Omental fat pad (tissue), 4 donors: ENCODE measurements at places on chromosomes 4 and X.

DNA sequence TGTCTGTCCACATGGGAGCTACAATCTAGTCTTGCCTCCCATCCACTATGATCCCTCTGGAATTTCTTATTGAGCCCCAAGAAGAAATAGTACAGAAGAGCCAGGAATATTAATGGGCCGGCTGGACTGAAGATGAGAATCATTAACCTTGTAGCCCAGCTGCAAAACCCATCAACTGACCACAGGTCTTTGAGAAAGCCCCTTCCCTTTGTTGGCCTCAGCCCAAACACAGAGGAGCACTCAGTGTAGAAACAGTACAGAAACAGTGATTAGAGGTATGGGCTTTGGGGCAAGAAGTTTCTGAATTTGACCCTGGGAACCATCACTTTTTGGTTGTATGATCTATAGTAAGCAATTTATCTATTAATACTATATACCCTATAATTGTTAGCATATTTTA lies 76.8 kb upstream of the RAB40AL start:
- DNase-seq: no peak

GRCh38 chr4:62952366-62952765 lies 1456.9 kb downstream of the TECRL start:
- no peak for DNase-seq

DNA sequence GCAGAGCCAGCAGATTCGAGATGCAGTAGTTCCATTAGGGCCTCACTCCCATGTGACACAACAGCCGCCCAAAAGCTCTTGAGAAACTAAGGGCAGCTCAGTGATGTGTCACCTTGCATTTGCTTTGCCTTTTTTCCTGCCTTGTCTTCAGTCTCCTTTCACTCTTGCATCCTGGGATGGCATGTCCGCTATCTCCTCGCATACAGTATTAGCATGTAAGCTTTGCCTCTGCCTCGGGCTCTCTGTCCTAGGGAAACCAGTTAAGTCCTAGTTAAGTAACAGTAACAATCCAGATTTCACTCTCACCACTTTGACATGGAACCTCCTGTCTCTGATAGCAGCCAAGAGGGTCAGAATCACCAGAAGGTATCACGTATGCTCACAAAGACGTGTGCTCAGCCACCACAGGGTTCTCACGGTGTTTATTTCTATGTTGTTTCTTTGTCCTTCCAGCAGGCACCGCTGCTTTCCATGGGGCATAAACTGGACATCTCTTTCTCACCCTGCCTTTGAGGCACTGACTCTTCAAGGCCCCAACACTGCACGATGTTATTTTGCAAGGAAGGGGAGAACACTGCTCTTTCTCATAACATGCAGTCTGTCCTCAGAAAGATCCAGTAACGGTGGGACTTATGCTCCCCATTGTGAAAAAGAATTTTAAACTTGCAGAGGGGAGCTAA lies 26.7 kb upstream of the SORBS2 start:
- DNase-seq: no peak

- no peak for DNase-seq
Observed at GRCh38 chr4:140718241-140718952, 37.8 kb downstream of the TBC1D9 start.

GRCh38 chrX:16870862-16871815 lies 977 bp upstream of the RBBP7 start:
- no peak for DNase-seq

GRCh38 chrX:138845786-138846185 lies 134.3 kb upstream of the FGF13 start:
- DNase-seq: no peak

DNA sequence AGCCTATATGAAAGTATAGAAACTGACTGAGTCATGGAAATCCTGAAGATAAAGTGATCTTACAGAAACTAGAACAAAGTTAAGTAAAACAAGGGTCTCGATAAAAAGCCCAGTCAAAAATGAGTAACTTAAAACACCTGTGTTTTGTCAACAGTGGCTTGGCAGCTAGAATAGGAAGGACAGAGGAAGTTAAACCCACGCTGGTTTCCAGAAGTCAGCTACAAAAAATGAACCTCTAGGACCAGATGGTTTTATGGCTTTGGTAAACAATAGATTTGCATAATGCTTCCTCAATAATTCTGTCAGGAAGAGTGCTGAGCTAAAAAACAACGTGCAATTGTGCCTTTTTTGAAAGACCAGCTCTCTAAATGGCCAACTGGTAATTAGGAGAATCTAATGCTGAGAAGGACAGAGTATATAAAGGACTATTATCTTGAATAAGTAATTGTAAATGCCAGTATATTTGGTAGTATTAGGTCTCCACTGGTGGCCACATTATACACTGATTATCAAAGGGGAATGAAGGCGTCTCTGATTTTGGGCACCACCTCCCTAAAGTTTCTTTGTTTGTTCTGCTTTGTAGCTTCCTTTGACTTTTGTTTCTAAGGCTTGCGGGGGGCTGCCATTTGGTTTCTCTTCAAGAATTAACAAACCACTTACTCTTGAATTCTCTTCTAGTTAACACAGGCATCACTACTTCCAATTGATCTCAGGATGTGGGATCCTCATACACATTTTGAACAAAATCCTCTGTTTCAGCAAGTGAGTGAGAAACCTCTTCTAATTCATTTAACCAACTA lies 72.2 kb upstream of the PPP3CA start:
- DNase-seq: no peak

DNA sequence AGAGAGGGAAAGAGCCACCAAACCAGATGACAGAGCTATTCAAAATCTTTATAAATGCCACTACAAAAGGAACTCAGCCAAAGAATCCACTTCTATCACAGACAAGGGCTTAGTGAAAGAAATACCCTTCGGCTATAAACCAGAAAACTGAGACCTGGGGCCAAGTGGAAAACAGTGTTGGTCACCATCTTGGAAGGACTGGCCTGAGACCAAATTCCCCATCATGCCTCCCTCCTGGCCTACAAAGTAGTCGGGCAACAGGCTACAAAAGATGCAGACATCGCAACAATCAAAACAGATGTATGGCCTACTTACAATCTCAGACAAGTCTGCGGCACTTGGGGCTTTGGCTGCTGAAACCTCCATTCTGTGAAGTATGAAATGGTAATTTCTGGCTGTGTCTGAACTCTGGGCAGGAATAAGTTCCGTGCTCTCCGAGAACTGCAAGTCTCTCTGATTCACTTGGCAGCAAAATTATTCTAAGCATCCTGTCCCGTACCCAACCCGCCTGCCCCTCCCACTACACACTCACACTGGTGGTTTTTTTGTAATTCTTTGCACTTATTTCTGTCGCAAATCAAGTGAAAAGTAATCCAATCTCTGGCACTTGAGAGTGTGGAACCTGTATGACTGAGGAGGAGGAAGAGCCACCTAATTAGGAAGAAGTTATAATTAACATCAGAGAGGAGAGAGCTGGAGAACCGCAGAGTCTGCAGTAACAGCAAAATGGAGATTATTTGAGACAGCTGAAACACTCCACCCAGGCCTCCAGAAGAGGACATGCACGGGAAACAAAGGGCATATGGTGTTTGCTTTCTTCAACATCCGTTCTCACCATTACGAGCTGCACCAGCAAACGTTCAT lies 87.8 kb downstream of the SH3KBP1 start:
- no peak for DNase-seq

- no peak for DNase-seq
Observed at GRCh38 chr4:7705593-7705992, 234.1 kb downstream of the AFAP1 start.

- DNase-seq: no peak
Observed at GRCh38 chrX:16445166-16445752, 204.7 kb upstream of the S100G start.

DNA sequence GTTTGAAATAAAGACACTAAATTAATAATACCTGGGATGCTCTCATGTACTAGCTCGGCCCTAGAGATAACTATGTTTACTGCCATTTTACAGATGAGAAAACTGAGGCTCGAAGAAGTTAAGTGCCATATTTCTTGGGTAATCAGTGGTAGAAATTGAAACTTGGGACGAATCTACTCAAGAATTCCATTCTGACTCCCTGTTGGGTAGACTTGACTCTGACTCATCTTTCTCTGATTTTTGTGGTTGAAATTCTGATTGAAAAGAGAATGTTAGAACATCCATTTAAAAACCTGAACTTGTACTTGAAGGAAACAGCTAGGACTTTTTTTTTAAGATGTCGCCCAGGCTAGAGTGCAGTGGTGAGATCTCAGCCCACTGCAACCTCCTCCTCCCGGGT lies 50.1 kb upstream of the NSUN7 start:
- no peak for DNase-seq

DNA sequence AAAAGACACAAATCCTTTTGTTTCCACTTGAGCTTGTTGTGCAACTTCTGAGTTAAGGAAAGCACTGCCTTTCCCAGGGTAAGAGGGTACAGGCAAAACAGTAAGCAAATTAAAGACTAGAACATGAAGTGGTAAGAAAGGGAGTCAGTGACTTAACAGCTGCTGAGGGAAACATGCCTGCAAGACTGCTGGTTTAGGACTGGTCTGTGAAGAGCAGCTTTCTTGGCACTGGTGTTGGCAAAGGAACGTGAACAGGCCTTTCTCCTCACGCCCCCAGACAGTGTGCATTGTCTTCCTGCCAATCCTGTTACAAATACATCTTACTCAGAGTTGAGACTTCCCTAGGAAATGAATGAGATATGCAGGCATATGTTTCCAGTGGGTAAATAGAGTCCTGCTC lies 2.6 kb downstream of the LHFPL1 start:
- no peak for DNase-seq

DNA sequence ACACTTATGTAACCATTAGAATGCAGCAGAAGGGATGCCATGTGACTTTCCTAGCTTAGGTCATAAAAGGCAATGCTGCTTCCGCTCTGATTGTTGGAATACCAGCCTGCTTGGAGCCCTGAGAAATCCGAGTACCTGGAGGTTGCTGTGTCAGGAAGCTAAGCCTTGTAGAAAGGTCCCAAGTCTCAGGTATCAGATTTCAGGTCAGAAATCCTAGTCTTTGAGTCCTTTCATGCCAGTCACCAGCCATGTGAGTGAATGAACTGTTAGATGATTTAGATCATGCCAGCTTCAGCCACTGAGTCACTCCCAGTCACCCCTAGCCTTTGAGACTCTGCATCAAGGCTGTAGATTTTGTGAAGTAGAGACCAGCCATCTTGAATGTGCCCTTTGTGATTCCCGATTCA lies 23.5 kb downstream of the RAP1GDS1 start:
- no peak for DNase-seq

DNA sequence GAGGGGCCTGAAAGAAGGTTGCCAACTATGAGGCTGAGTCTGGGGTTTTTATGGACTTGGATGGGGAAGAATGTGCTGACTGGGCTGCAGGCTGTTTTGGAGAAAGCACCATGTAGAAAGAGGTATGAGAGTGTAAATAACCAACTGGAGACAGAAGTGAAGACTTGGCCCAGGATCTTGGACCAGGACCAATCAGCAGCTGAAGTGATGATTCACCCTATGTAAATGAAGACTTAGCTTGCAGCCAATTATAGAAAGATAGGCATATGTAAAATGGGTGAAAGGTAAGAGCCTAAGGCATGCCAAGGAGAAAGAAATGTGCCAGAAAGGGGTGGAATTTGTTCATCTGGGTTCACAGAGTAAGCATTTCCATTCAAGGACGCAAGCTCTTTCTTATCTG lies 856.7 kb upstream of the PRKX start:
- DNase-seq: no peak
